H1 (cell line): ENCODE measurements at places on chromosomes 6 and 20.

DNA sequence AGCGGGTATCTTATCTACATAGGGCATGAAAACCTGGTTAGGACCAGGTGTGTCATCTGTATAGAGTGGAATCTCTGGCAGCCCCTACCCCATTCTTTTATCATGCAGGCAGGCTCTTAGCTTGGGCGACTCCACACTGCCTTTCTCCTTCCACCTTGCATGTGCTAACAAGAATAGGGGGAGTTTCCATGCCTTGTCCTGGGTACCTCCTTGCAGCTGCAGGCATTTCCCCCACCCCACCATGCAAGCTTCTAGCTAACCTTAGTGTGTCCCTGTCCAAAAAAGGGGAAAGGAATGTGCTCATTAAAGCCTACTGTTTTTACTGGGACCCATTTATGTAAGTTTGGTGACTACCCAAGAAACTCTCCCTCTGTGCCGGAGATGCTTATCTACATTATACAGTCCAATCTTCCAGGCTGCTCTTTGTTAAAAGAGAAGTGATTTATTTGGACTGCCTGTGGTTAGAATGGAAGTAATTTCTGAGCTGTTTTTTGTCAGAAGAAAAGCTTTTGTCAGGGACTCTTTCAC lies 10.5 kb upstream of the CEP43 start:
- DNase-seq = no peak

DNA sequence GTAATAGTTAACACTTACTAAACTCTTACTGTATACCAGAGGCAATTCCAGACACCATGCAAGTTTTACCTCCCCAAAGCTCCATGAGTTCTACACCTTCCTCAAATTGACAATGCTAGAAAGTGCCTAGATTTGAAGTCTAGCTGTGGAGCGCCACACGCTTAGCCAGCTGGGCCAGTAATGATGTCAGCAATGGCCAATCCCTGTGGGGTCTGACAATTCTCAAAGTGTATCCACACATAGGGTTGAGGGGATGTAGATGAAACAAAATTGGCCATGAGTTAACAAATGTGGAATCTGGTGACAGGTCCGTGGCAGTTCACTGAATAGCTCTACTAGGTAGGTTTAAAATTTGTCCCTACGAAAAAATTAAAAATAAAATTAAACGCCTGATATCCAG lies 1.3 kb downstream of the ZNF343 start:
- DNase-seq = no peak

DNA sequence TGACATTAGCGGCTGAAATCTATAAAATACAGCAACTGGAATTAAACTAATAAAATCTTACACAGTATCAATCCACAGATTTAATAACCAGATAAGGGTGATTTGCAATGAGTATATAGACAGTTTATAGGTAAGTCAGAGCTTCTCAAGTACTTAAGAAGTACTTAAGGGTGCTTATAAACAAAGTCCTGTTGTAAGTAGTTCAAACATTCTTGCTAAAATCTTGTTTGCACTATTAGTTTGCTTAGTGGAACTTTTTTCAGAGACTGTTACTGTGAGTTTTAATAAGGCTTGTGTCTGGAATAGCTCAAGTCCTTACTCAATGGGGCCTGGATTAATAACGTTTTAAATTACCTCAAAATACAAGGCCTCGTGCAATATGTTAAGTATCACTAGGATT lies 240.5 kb downstream of the GMDS start:
- DNase-seq = no peak

GRCh38 chr6:13913226-13914001 lies 11.3 kb upstream of the RNF182 start:
- no peak for DNase-seq

- DNase-seq = no peak
Measured at GRCh38 chr6:107866606-107867301, 42.6 kb upstream of the SCML4 start.

- DNase-seq = no peak
Measured at GRCh38 chr6:9020001-9020400, 584.7 kb upstream of the SLC35B3 start.

DNA sequence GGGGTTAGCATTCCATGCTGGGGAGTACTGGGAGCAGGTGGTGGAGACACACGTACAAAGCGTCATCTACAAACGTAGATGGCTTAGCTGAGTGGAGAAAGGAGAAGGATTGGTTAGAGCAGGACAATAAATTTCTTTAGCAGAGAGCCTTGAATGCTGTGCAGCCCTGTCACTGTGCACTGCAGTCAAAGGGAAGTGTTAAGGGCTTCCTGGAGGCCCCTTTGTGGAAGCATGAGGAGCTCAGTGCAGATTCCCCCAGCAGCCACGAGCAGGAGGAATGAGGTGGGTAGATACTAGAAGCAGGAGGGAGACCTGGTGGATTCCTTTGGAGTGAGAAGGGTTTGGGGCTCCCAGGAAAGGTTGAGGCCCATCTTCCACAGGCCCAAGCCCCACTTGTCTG lies 6.1 kb upstream of the TREML4 start:
- DNase-seq = no peak

DNA sequence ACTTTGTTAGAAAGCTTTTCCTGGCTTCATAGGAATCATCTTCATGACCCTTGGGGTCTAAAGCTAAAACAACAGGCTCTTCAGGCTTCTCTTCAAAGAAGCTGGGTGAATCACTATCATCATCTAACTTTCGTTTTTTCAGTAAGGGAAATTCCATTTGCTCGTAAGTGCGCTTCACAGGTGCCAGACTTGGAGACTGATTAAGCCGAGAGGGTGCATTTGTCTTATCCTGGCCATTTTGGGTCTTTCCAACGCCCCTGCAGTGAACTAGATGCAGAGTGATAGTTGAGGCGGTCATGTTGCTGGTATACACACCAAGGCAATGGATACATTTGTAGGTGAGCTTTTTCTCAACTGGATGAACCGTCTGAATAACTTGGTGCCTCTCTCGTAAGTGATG lies 38.8 kb downstream of the ADNP start:
- no peak for DNase-seq
